Stimulated activated CD8-positive, alpha-beta memory T cell treated with anti-CD3 and anti-CD28 coated beads, Interleukin-7, amount 100 ng/mL, for 24 hours (primary cell): ENCODE measurements at places on chromosomes 7 and 10.

- DNase-seq: no peak
These were observed 207.3 kb downstream of the LRMDA start for GRCh38 chr10:75638752-75639151.

DNA sequence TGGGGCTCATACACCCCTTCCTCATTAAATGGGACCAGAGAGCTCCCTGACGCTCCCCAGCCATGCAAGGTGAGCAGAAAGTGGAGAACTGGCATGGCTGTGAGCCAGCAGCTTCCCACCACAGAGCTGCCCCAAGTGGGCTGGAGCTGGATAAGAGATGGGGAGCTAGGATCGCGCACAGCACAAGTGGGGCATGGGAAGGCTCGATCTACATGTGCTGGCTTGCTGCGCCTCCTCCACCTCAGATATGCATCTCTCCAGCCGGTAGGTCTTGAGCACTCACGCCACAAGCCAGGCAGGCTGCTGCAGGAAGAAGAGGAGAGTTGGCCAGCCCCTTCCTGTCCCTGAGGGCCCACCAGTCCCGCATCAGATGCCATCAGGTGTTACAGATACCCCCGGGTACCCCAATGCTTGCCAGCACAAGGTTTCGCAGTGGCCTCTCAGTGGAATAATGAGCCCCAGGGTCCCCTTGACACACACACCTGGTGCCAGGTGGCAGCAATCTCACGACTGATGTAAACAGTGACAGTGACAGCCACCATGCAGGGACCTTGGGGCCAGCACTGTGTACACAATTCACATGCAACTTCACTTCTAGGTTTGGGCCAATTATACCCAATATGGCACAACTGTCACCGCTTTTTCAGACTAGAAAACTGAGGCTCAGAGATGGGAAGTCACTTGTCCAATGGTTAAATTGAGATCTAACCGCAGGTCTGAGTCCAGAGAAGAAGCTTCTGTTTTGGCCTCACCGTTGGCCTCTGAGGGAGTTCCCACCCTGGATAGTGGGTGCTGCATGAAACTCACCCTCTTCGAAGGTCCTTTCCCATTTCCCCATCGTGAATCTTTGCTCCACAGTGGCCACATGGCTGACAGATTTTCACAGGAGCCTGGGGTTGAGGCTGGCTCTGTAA lies 79.3 kb downstream of the OAT start:
- no peak for DNase-seq

DNA sequence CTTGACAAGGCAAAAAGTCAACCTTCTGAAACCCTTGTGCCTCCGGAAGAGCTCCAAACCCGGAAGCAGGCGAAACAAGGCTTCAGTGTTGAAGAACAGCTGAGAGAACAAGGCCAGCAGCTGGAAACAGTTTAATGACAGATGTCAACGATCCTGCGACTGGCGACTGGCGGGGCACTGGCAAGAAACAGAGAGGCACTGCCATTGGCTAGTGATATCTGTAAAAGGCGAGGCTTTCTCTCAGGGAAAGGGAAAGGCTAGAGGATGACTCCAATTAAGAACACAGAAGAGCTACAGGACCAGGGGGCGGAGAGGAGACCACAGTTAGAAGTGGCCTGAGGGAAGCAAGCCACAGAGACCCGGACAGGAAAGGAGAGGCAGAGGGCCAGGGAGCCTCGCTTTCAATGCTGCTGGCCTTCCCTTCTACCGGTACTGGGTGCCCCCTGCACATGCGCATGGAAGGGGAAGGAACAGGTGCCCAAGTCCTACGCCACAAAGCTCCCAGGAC lies 19.4 kb downstream of the ITGB1 start:
- DNase-seq: no peak

DNA sequence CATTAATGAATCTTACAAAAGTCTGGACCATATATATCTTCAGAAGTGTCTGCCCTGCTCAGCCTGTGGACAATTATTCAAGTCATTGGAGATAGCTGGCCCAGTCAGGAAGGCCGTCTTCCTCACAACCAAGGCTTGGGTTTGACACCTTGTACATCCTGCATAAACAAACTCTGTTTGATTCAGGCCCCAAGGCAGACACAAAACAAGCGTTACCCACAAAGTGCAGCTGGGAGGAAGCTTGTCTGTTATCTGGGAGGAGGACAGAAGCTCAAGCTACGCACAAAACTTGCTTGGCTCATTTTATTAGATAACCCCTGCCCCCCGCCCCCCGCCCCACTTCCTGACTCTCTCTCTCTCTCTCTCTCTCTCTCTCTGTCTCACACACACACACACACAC lies 166.9 kb upstream of the WDR11 start:
- no peak for DNase-seq

GRCh38 chr10:62050346-62050892 lies 148.9 kb downstream of the ARID5B start:
- DNase-seq: no peak

DNA sequence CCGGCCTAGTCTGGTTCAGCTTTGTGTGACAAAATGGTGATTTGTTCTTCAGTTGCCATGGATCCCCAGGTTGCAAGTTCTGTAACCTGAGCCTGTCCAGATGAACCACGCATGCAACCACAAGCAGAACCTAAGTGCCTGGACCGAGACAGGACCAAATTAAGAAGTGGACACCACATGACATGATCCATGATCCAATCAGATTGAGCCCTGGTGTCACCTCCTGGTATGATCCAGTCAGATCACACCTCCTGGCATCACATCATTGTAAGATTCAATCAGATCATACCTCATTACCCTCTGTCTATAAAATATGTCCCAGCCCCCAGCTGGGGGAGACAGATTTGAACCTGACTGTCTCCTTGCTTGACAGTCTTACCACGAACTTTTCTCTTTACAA lies 70.0 kb downstream of the MALSU1 start:
- no peak for DNase-seq

DNA sequence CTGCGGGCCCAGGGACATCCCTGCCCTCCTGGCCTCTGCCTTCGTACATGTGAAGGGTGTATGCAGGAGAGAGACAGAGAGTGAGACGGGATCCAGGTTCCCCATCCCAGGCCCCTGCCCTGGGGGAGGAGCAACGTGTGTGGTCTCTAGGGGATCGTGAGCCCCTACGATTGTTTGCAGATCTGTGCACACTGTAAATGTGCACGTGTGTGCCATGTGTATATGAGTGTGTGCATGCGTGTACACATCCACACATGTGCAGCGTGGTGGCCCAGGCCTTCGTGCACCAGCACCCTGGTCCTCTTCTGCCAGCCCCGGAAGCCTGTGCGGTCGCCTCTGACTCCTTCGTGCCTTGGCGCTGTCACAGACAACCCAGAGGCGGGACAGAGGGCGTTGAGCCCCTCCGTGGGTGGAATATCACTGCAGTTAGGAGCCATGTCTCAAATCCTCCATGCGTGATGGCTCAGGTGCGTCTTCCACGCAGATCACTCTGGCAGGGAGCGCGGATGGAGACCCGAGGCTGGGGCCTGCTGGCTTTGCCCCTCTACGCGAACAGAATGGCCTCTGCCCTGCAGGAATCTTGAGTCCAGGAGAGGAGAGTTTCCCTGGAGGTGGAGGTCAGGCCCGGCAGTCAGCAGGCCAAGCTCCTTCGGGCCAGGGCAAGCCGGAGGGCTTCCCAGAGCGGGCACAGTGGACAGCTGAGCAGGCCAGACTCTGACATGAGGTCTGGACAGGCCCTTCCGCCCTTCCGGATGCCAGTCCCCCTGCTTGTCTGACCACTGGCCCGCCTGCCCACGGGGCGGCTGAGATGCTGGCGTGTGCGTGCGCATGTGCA lies 97.5 kb downstream of the UNCX start:
- DNase-seq: no peak

DNA sequence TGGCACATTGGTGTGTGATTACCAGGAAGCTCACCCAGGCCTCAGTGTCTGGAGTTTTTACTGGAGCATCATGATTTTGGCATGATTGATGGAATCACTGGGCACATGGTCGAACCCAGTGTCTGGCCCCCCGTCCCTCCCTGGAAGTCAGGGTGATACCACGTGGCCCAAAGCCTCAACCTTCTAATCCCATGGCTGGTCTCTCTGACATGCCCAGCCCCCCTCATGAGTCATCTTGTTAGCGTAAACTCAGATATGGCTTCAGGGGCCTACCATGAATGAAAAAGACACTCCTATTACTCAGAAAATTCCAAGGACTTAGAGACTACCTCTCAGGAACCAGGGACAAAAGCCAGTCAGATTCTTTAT lies 109.3 kb downstream of the GRK5 start:
- DNase-seq: no peak

DNA sequence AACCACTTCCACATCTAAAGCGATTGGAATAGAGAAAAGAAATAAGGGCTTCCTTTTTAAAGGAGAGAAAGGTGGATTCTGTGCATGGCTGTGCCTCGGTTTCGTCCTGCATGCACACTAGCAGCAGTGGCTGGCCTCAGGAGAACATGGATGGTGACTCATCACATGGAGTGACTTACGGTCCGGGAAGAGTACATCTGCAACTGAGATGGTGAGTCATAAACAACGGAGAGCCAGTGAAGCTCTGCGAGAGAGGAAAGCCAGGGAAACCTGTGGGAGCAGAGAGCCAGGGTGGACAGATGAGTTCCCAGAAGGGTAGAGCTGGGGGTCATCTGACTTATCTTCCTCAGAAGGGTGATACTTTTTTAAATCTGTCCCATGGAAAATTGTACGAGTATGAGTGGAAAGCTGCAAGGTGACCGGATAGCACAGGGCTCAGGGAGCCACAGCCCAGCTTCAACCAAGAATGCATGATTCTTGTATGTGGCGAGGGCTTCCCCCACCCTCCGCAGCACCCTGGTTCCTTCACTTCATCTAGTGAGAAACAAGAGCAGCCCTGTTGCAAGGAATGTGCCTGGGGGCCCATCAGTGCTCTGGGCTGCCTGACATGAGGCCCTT lies 259.1 kb downstream of the KLF6 start:
- no peak for DNase-seq

GRCh38 chr10:5530412-5530806 lies 5.6 kb downstream of the CALML3 start:
- no peak for DNase-seq

- DNase-seq: no peak
These were observed 1.7 kb upstream of the NEURL1 start for GRCh38 chr10:103491729-103492364.

DNA sequence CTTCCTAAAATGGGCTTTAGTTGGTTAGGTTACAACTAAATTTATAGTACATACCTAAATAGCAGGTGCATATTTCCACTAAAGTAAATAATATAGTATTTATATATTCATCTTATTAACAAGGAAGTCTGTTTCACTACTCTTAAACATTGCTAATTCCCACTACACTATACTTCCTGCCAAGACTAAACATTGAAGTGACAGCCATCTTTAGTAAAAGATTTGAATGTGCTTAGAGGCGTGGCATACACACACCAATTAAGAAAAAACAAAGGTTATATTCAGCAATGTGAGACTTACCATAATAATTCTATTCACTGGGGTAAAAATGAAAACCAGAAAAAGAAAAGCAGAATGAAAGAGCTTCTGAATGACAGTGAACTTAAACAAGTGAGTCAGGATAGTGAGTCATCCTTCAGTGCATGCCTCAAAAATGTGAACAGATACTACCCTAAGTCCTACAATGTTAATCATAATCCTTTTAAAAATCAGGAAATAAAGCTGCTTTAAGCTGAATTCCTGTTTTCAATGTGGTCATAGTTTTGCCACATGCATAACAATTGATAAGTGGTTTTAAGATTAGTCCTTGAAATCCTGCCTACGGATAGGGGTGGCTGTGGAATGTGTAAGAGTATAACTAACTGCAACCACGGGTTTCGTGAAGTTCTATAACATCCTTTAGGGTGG lies 59.4 kb downstream of the USP6NL start:
- DNase-seq: no peak

DNA sequence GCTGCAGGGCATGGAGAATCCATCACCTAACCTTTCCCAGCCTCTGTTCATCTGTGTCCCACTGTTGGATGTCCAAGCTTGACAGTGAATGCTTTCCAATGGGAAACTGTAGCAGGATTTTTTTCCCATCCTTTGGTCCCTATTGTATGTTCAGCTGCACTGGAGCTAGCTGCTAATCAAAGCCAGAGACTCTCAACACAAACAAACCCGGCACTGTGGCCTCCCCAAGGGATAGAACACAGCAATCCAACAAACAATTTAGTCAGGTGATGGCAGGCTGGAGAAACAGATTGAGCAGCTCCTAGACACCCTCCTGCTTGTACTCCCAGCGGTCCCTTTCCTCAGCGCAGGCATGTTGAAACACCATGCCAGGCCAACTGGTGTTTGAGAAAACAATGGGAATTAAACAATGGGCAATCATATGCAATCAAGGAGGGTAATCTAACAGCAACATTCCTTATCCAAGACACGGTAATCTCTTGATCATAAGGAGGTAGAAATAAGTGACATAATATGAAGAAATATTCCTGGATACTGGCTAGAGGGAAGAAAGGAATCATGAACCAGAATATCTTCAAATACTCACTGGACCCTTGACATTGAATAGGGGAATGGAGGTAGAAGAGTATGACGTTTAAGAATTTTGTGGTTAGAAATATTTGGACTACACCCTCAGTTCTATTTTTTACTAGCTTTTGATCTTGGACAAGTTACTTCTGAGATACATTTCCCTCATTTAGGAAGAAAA lies 15.0 kb downstream of the PTN start:
- no peak for DNase-seq

DNA sequence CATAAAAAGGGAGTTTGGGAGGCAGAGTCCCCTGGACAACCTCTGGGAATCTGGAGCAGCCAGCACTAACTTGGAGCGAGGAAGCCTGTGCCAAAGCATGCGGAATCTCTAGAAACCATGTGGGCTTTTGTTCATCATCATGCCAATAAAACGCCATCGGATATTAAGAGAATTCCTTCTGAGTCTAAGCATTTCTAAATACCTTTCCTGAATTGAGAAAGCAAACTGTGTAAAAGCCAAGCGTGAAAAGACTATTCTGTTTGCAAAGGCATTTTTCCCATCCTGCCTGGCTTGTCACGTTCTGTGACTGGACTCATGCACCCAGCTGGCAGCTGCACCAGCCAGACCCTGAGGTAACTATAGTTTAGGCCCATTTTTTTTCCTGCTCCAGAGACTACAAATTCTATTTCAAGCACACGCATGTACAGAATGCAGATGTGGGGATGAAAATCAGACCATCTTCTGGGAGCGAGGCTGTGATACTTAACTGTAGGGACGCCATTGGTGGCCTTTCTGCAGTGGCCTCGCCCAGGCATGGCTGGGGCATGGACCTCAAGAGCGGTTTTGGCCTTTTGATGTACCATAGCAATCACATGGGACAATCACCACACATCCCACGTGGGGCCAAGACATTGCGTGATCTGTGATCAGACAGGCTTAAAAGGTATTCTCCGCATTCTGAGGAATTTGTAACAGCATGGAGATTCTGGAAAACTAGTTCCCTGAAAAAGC lies 218.9 kb downstream of the KIAA1217 start:
- DNase-seq: no peak

DNA sequence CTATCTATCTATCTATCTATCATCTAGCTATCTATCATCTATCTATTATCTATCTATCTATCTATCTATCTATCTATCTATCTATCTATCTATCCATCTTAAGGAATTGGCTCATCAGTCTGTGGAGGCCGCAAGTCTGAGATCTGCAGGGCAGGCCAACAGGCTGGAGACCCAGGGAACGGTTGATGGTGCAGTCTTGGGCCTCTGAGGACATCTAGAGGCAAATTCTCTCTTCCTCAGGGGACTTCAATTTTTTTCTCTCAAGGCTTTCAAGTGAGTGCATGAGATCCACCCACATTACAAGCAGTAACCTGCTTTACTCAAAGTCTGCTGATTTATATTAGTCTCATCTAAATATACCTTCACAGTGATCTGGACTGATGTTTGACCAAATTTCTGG lies 197.0 kb downstream of the GLRX3 start:
- DNase-seq: no peak

- no peak for DNase-seq
These were observed 2.5 kb upstream of the SLIT1 start for GRCh38 chr10:97188261-97188711.
